Stimulated activated CD4-positive, alpha-beta T cell treated with anti-CD3 and anti-CD28 coated beads, Interleukin-15, amount 100 ng/mL, for 1 hour (primary cell): ENCODE measurements at places on chromosomes 1 and 21.

GRCh38 chr1:115436596-115436995 is 98.5 kb upstream of the NGF start:
- DNase-seq, result no peak

DNA sequence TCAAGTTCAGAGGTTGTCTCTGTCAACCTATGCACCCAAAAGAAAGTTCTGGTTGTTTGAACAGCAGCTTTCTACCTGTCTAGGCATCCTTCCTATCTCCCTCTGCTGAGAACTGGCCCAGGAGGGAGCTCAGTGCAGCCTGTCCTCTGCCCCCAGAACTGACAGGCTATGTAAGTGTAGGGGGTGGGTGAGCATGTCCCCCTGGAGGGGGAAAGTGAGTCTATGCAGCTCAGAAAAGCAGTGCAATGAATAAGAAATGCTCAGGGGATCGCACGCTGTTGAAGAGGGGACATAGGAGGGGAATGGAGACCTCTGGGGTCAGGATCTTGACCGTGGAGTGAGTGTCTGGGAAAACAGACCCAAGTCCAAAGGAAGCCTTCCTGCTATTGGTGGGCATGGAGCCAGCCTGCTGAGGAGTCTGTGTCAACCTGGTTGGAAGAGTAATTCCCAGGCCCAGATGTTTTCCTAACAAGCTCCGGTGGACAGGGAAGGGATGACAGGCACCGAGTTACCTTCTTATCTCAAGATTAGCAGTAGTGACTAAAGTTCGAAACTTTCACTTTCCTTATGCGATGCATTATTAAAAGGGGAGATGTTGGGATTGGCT is 26.1 kb upstream of the FHAD1 start:
- DNase-seq, result no peak

- DNase-seq, result no peak
Observed at GRCh38 chr1:231653632-231654031, 27.0 kb downstream of the DISC1 start.

DNA sequence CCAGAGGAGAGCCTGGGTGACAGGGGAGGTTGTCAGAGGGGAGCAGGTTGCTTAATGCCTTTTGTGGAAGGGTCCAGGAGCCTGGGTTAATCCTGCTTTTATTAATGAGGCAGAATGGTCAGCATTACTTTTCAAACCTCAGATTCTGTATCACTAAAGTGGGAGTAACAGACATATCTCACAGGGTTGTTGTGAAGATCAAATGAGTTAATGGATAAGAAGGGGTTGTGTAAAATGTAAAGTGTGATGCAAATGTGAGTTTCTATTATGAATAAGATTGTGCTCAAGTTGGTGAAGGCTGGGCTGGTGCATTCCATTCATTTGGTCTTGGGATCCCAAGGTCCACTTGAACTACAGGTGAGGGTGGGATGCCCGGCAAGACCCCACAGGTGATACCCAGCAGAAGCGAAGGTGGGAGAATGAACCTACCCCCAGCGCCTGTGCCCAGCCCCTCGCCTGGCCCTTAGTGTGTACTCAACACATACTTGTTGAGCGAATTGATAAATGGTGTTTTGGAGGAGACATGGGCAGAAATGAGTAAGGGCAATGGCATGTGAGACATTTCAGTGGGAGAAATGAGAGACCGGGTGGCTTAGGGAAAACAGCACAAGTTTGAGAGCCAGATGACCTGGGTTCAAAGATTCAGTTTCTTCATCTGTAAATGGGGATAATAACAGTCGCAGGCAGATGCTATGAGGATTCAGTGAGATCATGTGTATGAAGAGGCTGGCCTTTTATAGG is 6.2 kb downstream of the SLC26A9 start:
- DNase-seq, result no peak

- no peak for DNase-seq
Observed at GRCh38 chr1:26786437-26787380, 1.0 kb upstream of the PIGV start.

GRCh38 chr1:92554216-92554615 is 67.5 kb upstream of the GFI1 start:
- DNase-seq, result no peak

DNA sequence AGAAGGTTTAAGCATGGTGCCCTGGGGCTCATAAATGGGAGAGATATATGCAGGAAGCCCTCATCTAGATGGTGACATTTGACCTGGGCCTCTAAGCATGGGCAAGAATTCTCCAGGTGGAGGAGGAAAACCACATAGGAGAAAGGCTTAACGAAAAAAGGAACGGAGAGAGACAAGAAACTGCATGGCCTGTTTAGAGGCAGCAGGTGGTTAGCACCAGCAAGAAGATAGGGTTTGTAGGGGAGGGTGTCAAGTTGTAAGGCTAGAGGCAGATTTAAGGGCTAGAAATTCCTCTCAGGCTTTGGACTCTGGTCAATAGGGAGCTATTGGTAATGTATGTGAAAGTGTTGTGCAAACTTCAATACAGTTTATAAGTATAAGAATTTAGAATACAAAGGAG is 8.2 kb upstream of the MAPKAPK2 start:
- DNase-seq, result no peak

DNA sequence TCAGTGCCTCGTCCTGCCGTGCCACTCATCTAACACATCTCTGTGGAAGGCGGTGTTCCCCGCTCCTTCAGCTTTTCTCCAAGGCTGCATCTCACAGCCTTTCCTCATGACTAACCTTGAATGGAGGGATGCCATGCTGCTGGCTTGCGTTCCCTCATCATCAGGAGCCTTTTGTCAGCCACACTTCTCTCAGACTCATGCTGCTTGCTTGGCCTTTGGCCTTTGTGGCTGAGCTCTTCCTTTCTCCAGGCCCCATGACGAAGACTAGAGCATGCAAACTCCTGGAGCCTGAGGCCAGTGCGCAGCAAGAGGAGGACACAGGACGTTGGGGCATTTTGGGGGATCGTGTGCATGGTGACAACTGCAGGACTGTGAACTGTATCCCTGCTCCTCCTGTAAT is 70.8 kb downstream of the SYT2 start:
- DNase-seq, result no peak

GRCh38 chr21:44372616-44373015 is 19.2 kb downstream of the TRPM2 start:
- no peak for DNase-seq

GRCh38 chr1:194277927-194278326 is 1091.5 kb upstream of the B3GALT2 start:
- no peak for DNase-seq

- no peak for DNase-seq
Observed at GRCh38 chr21:25541042-25541441, 66.2 kb downstream of the MRPL39 start.

DNA sequence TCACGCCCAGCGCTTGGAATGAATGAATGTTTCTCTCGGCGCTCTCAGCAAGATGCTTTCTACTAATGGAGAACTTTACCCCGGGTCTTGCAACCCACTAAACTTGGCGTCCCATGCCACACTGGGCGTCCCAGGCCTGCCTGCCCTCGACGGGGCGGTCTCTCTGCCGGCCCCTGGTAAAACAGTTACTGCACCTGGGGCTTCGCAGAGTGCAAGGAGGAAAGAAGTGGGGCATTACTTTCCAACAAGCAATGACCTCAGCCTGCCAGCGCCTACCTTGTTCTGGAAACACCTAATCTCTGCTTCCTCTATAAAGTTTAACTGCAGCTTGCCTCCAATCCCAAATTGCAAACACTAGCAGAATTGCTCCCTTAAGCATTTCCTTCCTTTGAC is 27.8 kb upstream of the NFIA start:
- DNase-seq, result no peak

DNA sequence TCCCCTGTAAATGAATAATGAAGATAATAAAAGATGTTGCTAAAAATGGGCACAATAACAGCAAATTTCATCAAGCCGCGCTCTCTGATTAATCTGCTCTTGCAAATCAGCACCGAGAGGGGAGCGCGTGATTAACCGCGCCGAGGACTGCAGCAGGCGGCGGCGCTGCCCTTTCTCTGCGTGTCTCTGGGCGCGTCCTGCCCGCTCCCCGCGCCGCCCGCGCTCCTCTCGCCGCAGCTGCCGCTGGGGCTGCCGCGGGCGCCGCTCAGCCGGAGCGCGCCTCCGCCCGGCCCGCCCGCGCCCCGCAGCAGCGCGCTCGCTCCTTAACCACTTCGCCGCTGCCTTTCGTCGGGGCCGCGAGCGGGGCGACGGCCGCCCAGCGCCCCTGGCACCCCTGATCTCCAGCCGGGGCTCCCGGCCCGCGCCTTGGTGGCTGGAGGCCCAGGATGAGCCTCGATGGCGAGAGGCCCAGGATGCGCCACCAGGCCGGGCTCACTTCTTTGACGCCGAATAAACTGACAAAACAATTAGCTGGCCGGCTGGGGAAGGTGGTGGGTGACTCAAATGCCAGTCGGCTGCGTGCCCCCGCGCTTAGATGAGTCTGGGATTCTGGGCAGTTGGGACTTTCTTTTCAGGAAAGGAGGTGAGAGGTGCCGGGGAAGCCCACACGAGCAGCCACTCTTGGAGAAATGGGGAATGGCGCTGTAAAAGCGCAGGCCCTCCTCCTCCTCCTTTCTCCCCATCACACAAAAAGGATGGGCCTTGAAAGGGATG is 221.4 kb upstream of the PKN2 start:
- no peak for DNase-seq

GRCh38 chr1:36366091-36366661 is 19.5 kb downstream of the STK40 start:
- no peak for DNase-seq

- no peak for DNase-seq
Observed at GRCh38 chr1:172946814-172947507, 103.8 kb downstream of the TNFSF18 start.

DNA sequence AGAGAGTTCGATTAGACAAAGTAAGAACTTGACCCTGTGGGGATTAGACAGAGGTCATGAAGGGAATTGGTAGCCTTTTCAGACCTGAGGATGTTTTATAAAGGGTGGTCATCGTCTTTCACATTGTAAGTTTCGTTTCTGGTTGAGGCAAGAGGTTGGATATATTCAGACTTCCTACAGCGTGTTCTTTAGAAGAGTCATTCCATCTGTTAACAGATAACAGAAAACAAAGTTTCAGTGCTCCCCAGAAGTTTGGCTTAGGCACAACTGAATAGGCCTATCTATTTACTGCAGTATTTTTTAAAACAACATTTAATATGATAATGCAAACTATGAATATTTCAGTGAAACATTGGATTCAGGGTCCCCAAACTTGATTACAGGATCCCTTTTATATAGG is 17.1 kb upstream of the IVNS1ABP start:
- DNase-seq, result no peak

- DNase-seq, result no peak
Observed at GRCh38 chr1:209899948-209900347, 38.1 kb upstream of the SYT14 start.

GRCh38 chr1:44276901-44277300 is 63.6 kb downstream of the DMAP1 start:
- DNase-seq, result no peak

DNA sequence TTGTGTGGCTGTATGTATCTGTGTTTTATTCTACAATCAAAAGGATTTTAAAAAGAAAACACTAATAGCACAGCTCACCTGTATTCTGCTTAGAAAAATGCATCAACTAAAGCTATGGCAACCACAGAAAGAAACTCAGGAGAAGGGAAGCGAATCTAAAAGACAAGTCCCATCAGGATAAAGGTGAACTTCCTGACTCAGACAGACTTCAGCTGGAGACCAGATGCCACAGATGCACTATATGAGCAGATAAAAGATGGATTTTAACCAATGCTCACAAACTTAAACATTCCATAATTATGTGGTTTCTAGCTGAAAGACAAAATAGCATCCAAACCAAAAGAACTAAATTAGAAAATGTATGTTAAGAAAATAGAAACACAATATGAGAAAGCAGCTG is 231.0 kb downstream of the RERE start:
- DNase-seq, result no peak

- DNase-seq, result no peak
Observed at GRCh38 chr1:168260393-168260792, 20.3 kb upstream of the TBX19 start.

- peak; percentile 55 for DNase-seq
Observed at GRCh38 chr1:155977690-155978324, 540 bp downstream of the ARHGEF2 start.

- DNase-seq, result no peak
Observed at GRCh38 chr1:221283532-221283931, 404.3 kb downstream of the HLX start.

DNA sequence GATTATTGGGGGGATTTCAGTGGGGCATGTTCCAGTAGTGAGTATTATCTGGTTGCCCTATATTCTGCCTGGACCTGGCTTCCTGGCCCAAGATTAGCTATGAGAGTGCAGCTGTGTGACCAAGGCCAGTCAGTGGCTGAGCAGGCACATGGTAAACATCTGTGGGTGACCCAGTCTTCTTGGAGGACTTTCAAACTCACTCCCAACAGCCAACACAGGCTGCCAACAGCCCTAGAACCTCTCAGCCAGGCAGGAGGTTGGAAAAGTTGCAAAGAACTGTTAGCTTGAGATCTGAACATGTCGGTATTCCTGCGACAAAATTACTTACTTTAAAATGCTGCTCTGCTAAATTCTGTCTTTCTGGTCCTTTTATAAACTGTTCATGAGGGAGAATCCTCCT is 192.4 kb downstream of the TGFBR3 start:
- no peak for DNase-seq

DNA sequence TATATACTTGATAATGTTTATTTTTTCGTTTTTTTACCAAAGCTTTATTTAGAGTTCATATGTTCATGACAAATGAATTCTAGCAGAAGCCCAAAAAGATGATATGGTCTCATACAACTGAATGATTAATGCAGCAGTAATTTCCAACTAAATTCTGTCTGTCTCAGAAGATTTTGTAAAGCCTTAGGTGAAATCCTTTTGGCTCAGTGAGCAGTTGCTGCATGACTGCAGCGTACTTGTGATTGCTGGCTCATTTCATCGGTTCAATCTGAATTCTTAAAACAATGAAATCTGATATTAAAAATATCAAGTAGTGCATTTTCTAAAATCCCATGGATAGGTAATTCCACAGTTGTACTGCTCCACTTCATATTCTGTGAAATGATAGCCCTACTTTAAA is 73.2 kb downstream of the AK5 start:
- DNase-seq, result no peak

DNA sequence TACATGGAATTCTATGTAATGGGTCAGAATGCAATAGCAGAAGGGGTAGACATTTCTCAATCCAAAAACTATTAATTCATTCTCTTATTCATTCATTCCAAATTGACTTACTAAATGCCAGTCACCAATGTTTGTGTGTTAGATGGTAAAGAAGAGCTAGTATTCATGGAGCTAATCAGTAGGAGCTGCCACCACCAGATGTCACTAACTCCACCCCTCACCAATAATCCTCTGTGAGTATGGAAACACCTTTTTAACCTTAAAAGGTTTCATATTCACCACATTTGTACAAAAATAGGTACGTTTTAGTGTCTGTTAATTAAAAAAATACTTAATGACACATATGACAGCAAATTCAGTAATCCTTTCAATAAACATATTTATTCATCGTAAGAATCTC is 131.8 kb upstream of the PKN2 start:
- DNase-seq, result no peak

- no peak for DNase-seq
Observed at GRCh38 chr1:25537153-25537831, 6.1 kb upstream of the LDLRAP1 start.

DNA sequence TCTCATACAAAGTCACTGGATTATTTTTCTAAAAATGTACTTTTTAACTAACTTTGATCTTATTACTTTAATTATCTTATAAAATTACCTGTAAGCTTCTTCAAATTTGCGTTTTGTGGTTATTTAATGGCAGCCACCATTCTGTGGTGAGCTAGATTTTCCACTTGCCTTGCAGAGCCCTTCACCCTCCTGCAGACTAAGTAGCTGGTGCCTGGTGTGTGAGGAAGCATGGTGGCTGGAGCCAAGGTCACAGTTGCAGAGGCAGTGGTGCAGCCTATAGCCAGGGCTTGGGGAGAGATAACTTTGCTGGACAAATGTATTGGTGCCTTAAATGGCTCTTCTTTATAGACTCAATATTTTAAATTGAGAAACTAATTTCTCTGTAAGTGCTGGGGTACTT is 11.2 kb upstream of the CD84 start:
- DNase-seq, result no peak
